ENCODE measurements at places on chromosomes 11 and 22. TPM values are rescaled to one million over a fixed set of nuclear protein-coding genes. Genes with fewer than 3 reads are reported as not detected.
A peak's percentile ranks its signal among the peaks of the same experiment; 100 is the strongest.

DNA sequence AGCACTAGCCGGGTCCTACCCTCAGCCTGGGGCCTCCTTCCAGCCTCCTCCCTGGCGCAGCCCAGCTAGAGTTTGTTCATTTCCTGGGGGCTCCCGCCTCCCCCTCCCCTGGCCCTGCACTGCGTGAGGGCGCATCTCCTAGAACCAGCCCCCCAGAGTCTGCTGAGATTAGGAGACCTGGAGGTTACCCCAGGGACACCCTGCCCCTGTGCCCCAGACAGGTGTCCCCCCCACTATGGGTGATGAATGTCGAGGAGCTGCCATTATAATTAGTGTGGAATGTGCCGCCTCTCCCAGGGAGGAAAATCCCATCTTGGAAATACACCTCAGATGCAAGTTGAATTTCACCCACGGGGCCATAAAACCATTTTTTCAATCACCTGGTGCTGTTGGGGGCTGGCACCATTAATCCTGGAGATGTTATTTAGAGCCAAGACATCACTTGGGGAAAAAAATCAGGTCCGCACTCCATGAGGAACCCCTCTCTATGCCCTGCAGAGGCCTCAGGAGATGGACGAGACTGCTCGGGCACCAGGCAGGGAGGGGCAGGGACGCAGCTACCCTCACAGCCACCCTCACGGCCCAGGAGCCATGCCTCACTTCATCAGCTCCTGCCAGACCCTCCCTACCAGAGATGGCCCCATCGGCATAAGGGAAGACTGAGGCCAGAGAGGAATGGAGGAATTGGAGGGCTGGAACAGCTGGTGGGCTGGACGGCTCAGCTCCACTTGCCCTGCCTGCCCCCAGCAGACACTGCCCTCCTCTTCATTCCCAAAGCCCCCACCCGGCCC, 197.5 kb downstream of the IGLL1 start:
- H3K27ac ChIP-seq = no peak overlapping the region
- no peak overlapping the region for H3K4me3 ChIP-seq
- H3K36me3 ChIP-seq = no peaks in the 10 kb centered on the region
- H3K27me3 ChIP-seq = peaks cover 10% of the 10 kb centered on the region

- no peak overlapping the region for H3K4me3 ChIP-seq
- peak; percentile 47 for DNase-seq
- no peaks in the 10 kb centered on the region for H3K27me3 ChIP-seq
- no peak overlapping the region for H3K27ac ChIP-seq
These were observed 17.4 kb upstream of the ETS1 start for GRCh38 chr11:128604723-128605122.

Gene MIOX
- not detected for total RNA-seq

DNA sequence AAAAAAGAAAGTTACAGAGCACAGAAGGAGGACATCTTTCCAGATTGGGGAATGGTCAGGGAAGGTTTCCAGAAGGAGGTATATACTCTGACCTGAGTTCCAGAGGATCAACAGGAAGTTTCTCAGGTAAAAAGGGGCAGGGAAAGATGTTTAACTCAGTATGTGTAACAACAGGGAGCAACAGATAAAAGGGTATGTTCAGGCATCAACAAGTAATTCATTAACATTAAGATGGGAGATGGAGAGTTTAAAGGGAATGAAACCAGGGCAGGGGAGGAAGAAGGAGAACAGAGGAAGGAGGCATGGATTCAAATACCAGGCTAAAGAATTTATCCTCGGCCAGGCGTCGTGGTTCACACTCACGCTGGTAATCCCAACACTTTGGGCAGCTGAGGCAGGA, 2.5 kb upstream of the DENND5A start:
- H3K27me3 ChIP-seq = no peaks in the 10 kb centered on the region
- H3K4me3 ChIP-seq = no peak overlapping the region
- H3K36me3 ChIP-seq = no peaks in the 10 kb centered on the region
- no peak overlapping the region for H3K27ac ChIP-seq
- peaks cover 20% of the 10 kb centered on the region for H3K4me1 ChIP-seq
- DNase-seq = no peak

DNA sequence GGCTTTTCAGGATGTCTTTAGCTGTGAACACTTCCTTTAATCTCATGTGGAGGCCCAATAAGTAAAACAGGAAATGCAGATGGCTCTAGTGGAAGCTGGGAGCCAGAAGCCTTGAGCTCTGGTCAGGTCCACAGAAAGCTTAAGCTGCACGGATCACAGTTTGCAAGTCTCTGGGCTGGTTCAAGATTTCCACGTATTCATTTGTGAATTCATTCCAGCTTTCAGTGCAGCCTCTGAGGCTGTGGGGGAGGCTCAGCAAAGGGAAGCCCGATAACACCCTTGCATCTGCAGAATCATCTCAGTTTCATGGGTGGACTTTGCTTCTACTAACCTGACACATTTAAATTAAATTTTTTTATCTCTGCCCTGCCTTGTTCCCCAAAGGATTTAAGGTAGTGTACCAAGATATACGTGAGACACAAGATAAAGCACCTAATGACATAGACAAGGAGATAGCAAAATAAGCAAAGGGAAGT, 65.6 kb downstream of the ISX start:
- H3K27me3 ChIP-seq = peaks cover 9% of the 10 kb centered on the region
- no peak overlapping the region for H3K27ac ChIP-seq
- no peak overlapping the region for H3K4me3 ChIP-seq
- DNase-seq = no peak

GRCh38 chr11:32935462-32936029, 42.9 kb downstream of the QSER1 start:
- peaks cover 61% of the 10 kb centered on the region for H3K36me3 ChIP-seq
- no peak overlapping the region for H3K27ac ChIP-seq
- no peak overlapping the region for H3K4me3 ChIP-seq
- no peak for DNase-seq
- H3K27me3 ChIP-seq = no peaks in the 10 kb centered on the region
- H3K4me1 ChIP-seq = peaks cover 6% of the 10 kb centered on the region

DNA sequence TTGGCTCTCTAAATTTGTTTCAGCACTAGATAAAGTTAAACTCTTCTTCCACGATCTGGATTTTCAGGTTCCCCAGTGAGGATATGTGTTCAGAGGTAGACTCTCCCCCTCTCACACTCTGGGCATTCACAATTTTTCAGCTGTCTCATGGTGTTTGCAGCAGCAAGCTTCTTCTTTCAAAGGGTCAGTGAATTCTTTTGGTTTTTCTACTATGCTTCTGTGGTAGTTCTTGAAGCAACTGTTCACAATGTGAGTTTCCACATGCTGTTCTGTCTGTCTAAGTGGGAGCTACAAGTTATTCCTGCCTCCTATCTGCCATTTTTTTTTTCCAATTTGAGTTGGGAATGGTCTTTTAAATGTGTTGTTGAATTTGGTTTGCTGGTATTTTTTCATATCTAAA, 25.4 kb downstream of the CNTF start:
- H3K27me3 ChIP-seq = no peaks in the 10 kb centered on the region
- no peak for DNase-seq
- H3K4me3 ChIP-seq = no peak overlapping the region
- H3K36me3 ChIP-seq = no peaks in the 10 kb centered on the region

Data from stomach (tissue), 19 donors.